ENCODE measurements at places on chromosomes 12 and 14.

DNA sequence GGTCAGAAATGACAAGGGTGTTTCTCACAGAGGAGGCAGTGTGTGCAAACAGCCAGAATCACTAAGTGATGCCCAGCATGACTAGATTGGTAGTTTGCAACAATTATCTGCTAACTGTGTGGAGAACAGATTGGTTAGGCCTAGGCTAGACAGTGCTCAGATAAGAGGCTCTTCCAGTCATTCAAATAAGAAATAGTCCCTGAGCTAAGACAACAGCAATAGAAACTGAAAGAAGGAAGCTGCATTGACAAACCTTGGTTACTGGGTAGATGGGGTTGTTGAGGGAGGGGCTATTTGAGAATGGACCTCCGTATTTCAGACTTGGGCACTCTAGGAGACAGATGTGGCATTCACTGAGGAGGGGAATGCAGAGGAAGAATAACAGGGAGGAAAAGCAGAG lies 255.0 kb upstream of the NPAS3 start:
- no peak for DNase-seq

DNA sequence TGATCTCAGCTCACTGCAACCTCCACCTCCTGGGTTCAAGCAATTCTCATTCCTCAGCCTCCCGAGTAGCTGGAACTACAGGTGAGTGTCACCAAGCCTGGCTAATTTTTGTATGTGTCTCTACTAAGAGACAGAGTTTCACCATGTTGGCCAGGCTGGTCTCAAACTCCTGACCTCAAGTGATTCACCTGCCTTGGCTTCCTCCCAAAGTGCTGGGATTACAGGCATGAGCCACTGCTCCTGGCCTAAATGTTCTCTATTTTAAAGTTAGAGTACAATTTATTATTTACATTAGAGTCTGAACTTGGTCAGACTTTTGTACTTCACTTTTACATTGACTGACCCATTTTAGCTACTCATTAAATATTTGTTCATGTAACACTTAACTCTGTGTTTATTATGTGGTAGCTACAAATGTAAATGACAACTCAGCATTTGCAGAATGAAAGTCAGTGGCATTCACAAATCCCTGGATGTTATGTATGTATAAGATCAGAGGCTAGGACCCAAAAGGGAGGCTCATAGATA lies 409.6 kb downstream of the APAF1 start:
- no peak for DNase-seq

DNA sequence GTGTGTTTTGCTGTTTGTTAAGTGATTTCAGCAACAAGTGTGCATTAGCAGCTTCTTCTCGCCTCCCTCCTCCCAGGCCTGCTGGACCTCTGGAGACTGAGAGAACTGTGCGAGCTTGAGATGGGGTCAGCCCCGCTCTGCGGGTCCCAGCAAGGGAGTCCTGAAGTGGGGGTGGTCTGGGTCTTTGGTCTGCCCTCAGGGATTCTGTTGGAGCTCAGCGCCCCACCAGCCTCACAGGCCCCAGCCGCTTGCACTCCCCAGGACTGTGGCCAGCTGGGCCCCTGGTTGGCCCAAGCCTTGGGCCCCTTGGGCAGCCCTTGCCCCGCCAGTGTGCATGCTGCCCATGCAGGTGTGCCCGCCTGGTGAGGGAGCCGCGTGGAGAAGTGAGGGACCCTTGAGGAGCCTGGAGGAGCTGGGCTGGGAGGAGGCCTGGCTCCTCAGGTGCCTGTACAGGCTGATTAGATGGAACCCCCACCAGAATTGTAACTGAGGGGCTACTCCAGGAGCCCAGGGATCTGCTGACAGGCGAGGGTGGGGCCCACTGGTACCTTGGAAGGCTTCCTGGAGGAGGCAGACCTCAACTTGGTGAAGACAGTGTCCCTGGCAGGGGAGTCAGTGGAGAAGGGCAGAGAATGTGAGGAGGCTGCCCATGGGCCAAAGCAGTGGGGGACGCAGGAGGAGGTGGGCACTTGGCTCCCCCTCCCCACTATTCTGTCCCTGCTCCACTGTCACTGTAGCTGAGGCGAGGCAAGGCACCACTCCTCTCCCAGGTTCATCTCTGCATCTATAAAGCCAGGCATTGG lies 56.7 kb downstream of the BEGAIN start:
- no peak for DNase-seq

- no peak for DNase-seq
Observed at GRCh38 chr12:123923927-123924326, 48.7 kb downstream of the CCDC92 start.

DNA sequence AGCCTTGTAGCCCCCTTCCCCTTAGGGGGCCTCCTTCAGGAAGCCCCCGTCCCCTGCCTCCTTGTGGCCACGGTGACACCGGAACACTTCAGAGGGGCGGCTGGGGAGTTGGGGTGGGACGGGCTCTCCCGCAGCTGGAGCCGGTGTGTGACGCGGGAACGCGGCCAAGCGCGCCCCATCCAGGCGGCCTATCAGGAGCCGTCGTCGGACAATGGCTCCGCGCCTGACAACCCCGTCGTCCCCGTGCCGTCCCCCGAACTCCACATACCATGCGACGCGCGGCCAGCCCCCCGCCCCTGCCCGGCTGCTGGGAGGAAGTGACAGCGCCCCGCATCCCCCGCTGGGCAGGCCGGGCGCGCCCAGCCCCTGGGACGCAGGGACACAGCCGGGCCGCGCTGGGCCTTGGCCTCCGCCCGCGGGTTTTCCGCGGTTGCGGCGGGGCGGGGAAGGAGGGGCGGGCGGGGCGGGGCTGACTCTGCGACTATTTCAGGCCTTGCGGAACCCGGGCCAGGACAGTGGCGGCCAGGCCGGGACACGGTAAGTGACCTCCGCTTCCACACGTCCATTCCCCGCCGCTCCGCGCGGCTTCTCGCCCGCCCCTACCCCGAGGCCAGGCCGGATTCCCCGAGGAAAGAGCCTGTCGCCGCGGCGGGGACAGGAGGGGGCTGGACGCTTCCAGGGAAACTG lies at the start of gene TNFAIP2:
Gene TNFAIP2 (plus strand): TSS at position 515 of the 687 bp plus-strand sequence. CDS start 2,997 bp downstream, outside the sequence.
- DNase-seq: no peak

DNA sequence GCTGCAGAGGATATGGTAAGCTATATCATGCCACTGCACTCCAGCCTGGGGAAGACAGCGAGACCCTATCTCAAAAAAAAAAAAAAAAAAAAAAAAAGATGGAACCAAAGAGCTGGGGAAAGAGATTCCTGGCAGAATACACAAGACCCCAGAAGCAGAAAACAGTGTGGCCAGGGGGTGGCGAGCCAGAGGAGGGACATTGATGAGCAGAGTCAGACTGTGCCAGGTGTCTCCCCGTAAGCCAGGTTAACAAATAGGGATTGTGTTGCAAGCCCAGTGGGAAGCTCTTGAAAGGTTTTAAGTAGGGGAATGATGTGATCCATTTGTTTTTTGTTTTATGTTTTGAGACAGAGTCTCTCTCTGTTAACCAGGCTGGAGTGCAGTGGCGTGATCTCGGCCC lies 56.1 kb downstream of the FIGNL2 start:
- no peak for DNase-seq

- DNase-seq: no peak
Observed at GRCh38 chr12:53207042-53207441, at the start of gene ITGB7. TSS of gene ITGB7 (minus strand) at chr12:53207251. CDS start at chr12:53200443, 6,808 bp downstream.

- DNase-seq: no peak
Observed at GRCh38 chr12:22733756-22734155, 108.8 kb downstream of the ETNK1 start.

Measured in spinal cord (tissue), 10 donors.